HS-5 (cell line): ENCODE measurements at places on chromosomes 2 and 18.

DNA sequence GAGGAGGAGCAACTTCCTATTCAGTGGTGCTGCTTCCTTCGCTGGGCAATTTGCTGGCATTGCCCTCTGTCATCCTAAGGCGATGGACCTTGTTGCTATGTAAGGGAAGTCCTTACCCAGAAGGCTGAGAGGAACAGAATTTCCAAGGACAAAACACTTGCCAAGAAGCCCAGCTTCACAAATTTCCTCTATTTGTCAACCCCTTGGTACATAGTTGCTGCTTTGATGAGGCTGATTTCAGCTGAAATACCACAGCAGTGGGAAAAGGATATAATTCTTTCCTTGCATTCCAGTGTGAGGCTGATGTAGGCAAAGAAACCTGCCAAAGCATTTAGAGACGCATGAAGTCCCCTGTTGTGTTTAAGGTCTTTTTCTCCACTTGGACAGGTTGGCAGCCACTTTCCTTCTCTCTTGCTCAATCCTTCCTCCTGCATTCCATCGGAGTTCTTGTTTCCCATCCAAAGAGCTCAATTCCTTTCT is 16.4 kb upstream of the ST3GAL5 start:
- no peak for DNase-seq

- no peak for DNase-seq
Observed at GRCh38 chr18:51017140-51017879, 12.7 kb upstream of the SMAD4 start.

GRCh38 chr2:58308435-58308834 is 67.3 kb upstream of the FANCL start:
- DNase-seq = no peak

GRCh38 chr18:43276491-43276890 is 799 bp downstream of the SYT4 start:
- DNase-seq = no peak

- no peak for DNase-seq
Observed at GRCh38 chr2:234999740-235000425, 48.1 kb downstream of the SH3BP4 start.

- no peak for DNase-seq
Observed at GRCh38 chr2:165313509-165313908, 74.3 kb downstream of the SCN2A start.

DNA sequence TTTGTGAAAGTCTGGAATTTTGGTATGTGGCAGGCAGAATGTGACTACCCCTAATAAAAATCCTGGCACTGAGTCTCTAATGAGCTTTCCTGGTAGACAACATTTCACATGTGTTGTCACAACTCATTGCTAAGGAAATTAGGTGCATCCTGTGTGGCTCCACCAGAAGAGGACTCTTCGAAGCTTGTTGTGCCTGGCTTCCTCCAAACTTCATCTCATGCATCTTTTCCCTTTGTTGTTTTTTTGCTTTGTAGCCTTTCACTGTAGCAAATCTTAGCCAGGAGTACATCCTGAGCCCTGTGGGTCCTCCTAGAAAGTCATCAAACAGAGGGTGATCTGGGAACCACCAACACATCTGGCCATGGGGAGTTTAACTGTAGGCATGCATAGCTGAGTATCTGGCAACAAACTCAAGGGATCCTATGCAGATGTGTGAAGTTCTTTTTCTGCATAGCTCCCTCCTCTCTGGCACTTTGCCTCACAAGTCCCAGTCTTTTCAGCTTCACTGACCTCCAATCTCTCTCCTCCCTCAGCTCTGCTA is 42.1 kb upstream of the SERTAD2 start:
- DNase-seq = no peak

DNA sequence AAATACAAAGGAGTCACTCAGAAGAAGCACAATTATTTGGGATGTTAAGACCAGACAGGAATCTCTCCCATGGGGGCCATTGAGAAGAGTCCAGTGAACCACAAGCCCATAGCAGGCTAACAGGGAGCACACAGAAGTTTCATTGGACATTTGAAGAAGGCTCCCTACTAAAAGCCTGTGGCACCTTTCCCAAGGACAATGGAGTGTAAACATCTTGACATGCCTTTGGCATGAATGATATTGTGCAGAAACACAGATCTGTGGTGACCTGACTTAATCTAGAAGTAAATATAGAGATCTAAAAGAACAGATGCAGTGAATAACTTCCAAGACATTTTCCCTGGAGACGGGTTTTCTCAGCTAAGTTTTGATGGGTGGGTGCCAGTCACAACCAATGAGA is 221.5 kb downstream of the EPHA4 start:
- DNase-seq = no peak

DNA sequence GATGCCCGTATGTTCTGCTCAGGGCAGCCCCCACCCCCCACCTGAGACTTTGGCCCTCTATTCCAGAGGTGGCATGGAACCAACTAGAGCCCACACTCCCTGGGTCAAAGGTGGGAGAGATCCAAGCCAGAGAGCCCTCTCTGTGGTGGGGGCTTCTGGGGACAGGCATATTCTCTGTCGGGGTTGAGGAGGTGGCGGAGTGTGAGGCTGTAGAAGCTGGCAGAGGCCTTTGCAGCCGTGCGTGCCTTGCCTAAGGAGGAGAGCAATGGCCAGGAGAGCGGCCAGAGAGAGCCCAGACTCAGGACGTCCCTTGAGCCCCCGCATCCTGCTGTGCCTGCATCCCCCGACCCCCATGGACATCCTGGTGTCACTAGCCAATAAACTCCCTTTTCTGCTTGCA is 79.2 kb upstream of the HPCAL1 start:
- DNase-seq = no peak

- DNase-seq = no peak
Observed at GRCh38 chr2:166382448-166382847, 6.7 kb upstream of the SCN9A start.
